Bronchial smooth muscle cell (primary cell): ENCODE measurements at places on chromosomes 5 and 9. TPM values are rescaled to one million over a fixed set of nuclear protein-coding genes. Genes with fewer than 3 reads are reported as not detected.

PDZD2 gene
- 0.09 and 0.16 TPM in 2 replicates for total RNA-seq

GKAP1 gene
- 0.43 and 0.47 TPM in 2 replicates for total RNA-seq

TBC1D2 gene
- 1.6 and 4.4 TPM in 2 replicates for total RNA-seq

MYO10 gene
- total RNA-seq: 33.6 and 45.9 TPM in 2 replicates
